ENCODE measurements at places on chromosomes 2 and 18.
A peak's percentile ranks its signal among the peaks of the same experiment; 100 is the strongest.

DNA sequence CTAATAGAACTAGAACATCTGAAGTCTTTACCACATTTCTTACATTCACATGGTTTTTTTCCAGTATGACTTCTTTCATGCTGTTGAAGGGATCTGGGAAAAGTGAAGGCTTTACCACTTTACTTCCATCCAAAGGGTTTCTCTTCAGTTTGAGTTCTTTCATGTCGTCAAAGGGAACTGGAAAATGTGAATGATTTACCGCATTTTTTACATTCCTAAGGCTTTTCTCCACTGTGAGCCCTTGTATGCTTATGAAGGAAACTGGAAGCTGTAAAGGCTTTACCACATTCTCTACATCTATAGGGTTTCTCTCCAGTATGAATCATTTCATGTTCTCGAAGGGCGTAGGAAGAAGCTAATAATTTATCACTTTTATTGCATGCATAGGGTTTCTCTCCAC, 46.7 kb downstream of the NBEAL1 start:
- no peak for DNase-seq

DNA sequence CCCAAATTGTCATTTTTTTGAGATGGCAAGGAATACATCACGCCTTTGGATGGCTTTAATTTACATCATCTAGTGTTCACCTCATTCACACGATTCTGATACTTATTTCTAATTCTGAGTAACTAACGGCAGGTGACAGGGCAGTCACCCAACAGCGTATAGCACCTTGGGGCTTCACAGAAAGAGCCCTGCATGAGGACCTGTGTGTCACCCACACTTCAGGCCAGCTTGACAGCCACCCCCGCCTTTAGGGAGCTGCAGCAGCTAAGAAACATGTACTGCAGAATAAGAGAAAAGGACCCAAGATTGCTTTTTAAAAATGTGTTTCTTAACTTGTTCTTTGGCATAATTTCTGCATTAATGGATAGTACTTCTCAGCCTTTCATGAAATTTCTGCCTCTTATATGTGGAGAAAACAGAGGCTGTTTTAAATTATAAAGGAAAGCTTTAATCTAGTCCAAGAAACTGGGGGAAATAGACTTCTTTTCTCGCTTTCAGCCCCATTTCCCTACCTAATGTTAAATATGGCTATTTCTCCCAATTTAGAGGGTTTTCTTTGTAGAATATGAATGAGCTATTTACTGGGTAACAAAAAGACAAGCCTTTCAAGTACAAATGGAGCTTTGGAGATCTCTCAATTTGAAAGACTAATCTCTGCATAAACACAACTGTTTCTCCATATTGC, 245.1 kb downstream of the LDLRAD4 start:
- no peak for DNase-seq

DNA sequence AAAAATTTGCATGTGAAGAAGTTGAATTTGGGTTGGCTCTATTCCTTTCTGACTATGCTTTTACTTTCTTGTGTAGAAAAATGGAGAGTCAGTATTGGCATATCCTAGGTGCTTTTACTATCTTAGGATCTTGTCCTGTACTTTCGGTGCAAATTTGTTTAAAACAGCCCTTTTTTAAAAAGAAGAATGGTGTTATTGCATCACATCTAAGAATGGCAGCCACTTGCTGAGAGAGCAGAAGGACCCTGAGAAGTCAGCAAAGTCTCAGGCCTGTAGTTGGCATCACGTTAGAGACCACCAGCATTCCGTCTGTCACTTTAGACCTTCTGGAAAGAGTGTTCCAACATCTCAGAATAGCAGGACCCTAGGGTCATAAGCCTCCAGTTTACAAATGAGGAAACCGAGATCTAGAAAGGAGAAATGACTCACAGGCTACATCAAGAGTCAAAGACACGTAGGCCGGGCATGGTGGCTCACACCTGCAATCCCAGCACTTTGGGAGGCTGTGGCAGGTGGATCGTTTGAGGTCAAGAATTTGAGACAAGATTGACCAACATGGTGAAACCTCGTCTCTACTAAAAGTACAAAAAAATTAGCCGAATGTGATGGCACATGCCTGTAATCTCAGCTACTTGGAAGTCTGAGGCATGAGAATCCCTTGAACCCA, 42.5 kb downstream of the SPATS2L start:
- DNase-seq = no peak

- no peak for DNase-seq
These were observed 1.9 kb downstream of the LDLRAD4 start for GRCh38 chr18:13220361-13220991.

GRCh38 chr18:64659196-64659595, 510.3 kb upstream of the LINC00305 start:
- DNase-seq = no peak

DNA sequence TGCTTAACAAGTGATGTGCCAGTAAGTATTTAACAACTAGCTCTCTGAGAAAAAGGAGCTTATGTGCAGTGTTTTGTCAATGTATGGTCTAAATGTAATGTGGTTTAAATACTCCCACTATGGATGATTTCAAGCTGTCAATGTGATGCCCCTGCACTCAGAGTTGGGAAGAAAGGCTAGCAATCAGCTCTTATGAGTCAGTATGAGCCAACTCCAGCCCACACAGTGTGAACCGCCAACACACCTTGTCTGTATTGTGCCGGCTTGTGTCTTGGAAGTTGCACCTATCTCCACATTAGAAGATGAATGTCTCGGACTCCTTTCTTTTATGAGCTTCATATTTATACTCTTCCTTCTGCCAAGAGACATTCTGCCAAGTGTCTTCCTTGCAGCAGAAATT, 703.8 kb upstream of the RAB6C start:
- no peak for DNase-seq

GRCh38 chr2:135245071-135245470, 193.0 kb downstream of the RAB3GAP1 start:
- DNase-seq = peak; percentile 47

Data from RKO (cell line).